Activated naive CD4-positive, alpha-beta T cell treated with anti-CD3 and anti-CD28 coated beads, Interleukin-2, amount 50 U/mL, for 16 hours (primary cell): ENCODE measurements at places on chromosomes 1 and 21.

DNA sequence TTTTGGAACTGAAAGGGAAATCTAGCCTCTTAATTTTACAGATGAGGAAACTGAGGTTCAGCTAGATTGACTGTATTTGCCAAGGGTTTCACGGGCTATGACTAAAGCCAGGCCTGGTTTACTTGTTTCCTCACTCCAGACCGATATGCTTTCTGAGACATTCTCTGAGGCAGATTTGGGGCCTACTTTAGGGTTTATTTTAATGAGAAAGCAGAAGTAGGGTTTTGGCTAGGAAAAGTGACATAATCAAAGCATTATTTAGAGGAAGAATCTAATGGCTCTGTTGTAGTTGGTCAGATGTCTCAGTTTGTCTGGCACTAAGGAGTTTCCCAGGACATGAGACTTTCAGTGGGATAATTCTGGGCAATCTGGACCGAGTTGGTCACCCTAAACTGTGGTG is 1.5 kb upstream of the RPTN start:
- DNase-seq, result no peak

DNA sequence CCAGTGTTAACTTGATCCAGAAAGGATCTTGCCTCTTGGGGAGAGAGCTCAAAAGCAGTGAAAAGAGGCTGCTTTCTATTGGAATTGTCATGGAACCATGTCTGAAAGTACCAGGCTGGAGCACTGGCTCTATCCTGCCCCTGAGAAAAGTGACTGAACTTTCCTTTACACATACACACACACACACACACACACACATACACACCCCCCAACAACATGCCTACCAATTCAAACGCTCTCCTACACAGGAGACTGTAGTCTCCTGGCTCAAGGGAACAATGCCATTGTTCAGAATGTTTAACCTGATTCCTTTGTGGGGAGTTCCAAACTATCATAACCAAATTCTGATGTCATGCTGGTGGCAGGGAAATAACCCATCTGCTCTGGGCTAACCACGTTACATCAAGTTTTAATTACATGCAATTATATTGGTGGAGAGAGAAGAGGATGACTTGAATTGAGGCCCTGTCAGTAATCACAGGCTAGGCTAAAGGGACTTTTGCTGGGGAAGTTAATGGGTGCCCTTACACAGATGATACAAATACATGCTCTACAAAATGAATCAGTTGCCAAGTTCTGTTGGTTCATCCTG is 52.3 kb upstream of the DUSP10 start:
- peak; percentile 12 for DNase-seq

DNA sequence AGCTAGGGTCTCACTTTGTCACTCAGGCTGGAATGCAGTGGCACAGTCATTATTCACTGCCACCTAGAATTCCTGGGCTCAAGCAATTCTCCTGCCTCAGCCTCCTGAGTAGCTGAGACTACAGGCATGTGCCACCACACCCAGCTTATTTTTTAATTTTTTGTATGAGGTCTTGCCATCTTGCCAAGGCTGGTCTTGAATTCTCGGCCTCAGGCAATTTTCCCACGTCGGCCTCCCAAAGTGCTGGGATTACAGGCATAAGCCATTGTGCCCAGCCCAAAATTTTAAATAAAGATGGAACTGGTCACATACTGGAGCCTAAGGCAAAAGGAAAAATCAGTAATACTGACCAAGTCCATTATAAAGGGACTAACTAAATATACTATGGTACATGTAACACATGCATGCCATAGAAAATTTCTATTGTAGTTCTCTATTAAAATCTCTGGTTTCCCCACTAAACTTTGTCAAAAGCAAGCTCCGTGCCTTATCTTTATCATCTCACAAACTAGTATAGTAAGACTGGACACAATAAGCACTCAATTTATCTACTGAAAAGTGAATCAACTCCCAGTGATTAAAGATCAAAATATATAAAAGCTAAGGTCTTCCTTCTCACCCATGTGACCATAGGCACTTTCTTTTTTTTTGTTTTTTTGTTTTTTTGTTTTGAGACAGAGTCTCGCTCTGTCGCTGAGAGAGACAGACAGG is 61.6 kb downstream of the HSF2BP start:
- no peak for DNase-seq

DNA sequence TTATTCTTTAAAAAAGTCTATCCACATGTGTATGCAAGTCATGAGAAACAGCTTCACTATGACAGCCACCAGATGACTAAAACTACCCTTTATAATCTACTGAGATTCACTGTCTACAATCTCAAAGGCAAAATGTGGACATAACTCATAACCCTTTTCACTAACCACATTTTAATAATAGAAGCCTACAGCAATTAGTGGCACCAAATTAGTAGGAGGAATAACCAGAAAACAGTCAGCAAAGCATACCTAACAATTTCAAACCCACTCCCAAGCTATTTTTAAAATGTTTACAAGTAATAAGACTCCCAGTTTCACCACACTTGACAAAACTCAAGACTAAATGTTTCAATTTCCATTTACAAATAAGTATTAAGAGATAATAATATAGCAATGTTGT is 442.9 kb downstream of the PTPRC start:
- no peak for DNase-seq

- DNase-seq, result no peak
These were observed 23.5 kb upstream of the PRELP start for GRCh38 chr1:203451836-203452784.

GRCh38 chr1:67285780-67286488 is 21.7 kb upstream of the IL12RB2 start:
- DNase-seq, result no peak

GRCh38 chr1:230108580-230108979 is 41.5 kb downstream of the GALNT2 start:
- DNase-seq, result no peak

GRCh38 chr1:99363531-99363930 is 99.2 kb downstream of the PLPPR4 start:
- DNase-seq, result no peak

GRCh38 chr1:240122639-240123613 is 31.2 kb downstream of the FMN2 start:
- DNase-seq, result no peak

GRCh38 chr1:22913421-22914141 is 59.1 kb downstream of the LACTBL1 start:
- no peak for DNase-seq

DNA sequence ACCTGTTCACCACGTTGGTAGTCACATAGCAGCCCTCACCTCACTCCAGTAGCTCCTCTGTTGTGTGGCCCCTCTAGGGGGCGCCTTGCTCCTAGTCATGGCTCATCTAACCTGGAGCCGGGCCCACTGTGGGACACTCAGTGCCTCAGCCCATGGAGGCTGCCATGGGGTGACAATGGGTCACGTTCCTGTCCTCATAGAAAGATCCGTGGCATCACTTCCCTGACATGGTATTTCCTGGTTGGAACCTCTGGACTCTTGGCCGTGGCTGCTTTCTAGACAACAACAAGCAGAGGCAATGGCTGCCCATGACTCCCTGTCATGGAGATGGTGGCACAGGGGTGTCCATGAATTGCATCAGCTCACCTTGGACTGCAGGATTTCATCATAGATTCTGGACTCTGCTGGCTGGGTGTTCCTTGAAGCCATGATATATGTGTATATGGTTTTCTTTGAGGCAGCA is 27.5 kb upstream of the SLAMF6 start:
- DNase-seq, result peak; percentile 55

GRCh38 chr21:45906196-45906805 is 75.3 kb upstream of the COL6A1 start:
- DNase-seq, result no peak

- DNase-seq, result no peak
These were observed 46.7 kb upstream of the HAO2 start for GRCh38 chr1:119321666-119322419.

DNA sequence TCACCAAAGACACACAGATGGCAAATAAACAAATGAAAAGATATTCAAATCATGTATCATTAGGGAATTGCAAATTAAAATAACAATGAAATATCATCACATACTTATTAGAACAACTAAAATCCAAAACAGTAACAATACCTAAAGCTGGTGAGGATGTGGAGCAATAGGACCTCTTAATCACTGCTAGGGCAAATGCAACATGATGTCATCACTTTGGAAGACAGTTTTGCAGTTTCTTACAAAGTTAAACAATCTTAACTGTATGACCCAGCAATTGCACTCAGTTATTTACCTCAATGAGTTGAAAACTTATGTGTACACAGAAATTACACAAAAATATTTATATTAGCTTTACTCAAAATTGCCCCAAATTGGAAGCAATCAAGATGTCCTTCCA is 47.3 kb downstream of the SELENOF start:
- no peak for DNase-seq
